ENCODE measurements at places on chromosomes 1 and 21.

DNA sequence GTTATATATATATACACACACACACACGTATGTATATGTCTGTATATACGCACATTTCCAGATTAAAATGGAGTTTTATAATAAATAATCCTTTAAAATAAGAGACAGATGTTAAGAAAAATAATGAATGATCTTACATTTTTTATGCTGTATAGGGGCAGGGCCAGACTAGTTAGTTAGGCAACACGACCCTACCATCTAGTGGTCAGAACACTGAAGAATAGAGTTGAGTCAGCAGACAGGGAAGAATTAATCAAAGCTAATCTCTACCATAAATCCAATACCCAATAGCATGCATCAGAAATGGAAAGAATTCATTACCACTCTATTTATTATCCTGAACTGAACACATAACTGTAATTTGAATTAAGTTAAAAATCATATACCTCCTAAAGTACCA, 156.7 kb downstream of the BRINP3 start:
- no peak for DNase-seq

GRCh38 chr1:203720242-203720641, 44.7 kb upstream of the LAX1 start:
- DNase-seq, result no peak

GRCh38 chr1:85660541-85660940, 47.7 kb downstream of the ZNHIT6 start:
- DNase-seq, result no peak

GRCh38 chr1:2127187-2128145, 67.1 kb downstream of the FAAP20 start:
- no peak for DNase-seq

DNA sequence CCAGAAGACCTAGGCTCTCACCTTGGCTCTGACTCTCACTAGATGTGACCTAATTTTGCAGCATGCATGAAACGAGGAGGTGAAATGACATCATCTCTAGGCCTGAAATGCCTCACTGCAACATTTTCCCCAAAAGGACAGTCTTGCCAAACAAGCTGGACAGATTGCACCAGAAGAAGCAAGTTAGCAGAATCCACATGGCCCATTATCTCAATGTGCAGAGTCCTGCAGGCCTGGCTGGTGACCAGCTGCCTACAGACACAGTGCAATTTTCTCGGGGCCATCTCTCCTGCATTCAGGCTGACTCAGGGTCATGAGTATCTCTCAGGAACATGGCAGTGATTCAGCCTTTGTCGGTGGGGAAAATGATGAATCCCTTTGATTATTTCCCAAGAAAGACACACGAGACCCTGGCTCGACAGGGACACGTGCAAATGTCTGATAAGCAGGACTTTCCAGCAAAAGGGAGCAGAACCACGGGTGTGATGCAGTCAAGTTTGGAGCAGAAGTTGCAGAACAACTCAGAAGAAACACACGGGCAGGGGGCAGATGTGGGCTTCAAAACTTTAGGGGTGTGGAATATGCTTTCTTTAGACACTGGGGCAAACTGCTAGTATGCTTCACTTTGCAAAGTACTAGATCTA, 38.7 kb downstream of the TRIM67 start:
- DNase-seq, result no peak

GRCh38 chr1:240107058-240107684, 15.5 kb downstream of the FMN2 start:
- no peak for DNase-seq

DNA sequence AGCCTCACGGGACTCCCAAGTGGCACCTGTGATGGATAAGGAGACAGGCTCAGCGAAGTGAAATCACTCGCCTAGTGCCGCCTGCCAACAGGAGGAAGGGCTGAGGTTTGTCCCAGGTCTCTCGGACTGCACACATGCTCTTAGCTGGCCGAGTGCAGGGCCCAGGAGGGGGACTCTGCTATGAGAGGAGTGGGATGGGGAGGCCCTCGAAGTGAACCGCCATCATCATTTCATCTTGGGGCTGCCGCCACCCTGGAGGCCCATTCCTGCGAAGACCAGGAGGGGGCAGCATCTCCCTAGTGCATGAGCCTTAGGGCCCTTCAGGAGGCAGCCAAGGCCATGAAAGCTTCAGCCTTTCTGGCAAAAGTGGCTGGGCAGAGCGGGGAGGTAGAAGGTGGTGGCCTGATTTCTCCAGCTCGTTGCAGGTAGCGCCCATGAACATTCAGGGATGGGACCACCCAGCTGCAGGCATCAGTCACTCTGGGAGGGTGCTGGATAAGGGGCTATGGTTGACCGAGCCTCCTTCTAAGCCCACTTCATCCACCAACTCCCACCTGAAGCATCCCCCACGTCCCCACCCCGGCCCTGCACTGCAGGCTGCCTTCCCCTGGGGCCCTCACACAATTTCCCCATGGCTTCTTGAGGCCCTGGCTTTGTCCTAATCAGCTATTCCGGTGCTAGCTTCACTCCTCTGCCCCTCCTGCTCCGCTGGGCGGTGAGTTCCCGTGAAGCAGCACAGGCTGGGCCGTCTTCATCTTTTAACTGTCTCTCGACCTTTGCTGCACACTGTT, 17.2 kb upstream of the RASSF5 start:
- DNase-seq, result peak; percentile 73
